ENCODE measurements at places on chromosomes 6 and 20.

GRCh38 chr20:41230136-41230535 lies 87.4 kb downstream of the ZHX3 start:
- no peak for DNase-seq

GRCh38 chr20:329851-330232 lies 4.5 kb downstream of the SOX12 start:
- no peak for DNase-seq

GRCh38 chr6:137853569-137854213 lies 13.4 kb upstream of the TNFAIP3 start:
- no peak for DNase-seq

- DNase-seq = peak; percentile 20
These were observed 8.2 kb upstream of the STMND1 start for GRCh38 chr6:17093686-17094085.

- no peak for DNase-seq
These were observed 13.6 kb downstream of the BNIP5 start for GRCh38 chr6:36323062-36323461.

- DNase-seq = no peak
These were observed 324.9 kb downstream of the ZFAND3 start for GRCh38 chr6:38144365-38144945.

DNA sequence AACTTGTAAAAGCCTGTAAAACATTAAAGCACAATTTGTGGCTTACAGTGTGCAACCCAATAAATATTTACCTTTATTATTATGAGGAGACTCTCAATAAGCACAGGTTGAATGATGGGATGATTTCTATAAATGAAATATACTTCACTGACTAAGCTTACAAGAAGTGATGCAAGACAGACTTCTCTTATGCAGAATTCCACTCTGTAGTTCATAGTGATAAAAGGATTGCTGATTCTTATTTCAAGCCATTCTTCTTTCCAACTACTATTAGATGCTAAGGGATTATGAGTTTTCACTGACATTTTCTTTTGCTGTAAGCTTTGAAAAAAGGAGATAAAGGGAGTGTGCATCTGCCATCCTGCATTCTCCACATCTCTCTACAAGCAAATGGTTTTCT lies 149.0 kb upstream of the ARG1 start:
- DNase-seq = no peak

- no peak for DNase-seq
These were observed 214.4 kb downstream of the ERMARD start for GRCh38 chr6:169965657-169966311.

DNA sequence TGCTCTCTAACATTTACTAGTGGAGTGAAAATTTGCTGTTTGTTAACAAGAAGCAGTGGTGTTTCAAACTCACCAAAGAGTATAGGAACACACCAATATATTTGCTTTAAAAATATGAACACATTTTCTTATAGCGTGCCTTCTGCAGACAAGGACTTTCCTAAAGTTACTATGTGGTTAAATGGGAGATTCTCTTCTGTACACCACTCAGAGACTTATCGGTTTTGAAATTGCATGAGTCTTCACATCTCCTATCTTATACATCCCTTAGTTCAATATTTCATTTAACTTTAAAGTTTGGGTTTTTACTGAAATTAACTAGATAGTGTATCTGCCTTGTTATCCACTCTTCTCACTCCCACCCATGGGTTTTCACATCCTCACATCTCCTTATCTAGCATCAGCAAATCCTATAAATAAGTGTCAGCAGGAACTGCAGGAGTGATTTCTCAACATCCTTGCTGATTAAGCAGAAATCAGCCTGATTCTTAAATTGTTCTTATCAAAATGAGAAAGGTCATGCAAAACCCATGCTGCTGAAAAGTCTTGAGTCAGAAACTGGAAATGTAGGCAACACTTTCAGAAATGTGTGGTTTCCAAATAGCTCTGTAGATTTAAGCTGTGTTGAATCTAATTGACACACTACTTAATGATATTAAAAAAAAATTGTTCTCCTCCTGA lies 1075.6 kb upstream of the GJE1 start:
- no peak for DNase-seq

DNA sequence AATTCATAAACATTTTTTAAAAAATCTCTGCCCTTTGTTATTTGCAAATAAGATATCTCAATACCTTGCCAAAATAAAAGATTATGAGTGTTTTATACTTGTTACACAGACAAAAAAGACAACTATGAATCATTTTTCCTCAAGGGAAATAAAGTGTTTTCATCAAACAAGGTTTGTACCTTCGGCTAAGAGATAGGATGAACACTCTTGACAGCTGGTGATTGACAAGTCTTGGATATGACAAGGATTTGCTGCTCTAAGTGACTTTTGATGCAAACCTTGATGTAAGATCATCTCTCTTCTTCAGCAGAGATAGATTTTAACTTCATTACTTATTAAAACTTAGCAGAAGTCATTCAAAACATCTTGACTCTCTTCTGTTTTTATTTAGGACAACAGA lies 514.3 kb upstream of the IRAK1BP1 start:
- DNase-seq = no peak

- no peak for DNase-seq
These were observed 78.2 kb upstream of the PTPRK start for GRCh38 chr6:128598571-128598970.

GRCh38 chr6:76790045-76790796 lies 673.1 kb downstream of the HTR1B start:
- no peak for DNase-seq

DNA sequence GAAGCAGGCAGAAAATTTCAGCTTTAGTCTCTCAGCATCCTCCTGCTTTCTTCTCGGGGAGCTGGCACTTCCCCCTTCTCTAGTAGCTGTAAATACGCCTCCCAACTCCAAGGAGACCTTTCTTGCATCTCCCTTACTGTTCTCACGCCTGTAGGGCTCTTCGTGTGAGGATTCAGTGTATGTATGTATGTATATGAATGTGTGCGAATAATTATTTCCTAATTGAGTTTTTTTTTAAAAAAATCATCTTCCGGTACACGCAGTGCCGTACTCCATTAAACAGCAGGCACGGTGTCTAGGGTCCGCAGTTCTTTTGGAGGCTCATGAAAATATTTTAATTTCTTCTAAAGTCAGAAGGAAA lies 85.4 kb downstream of the HFE start:
- peak; percentile 35 for DNase-seq

GRCh38 chr6:389622-390021 lies 1.9 kb upstream of the IRF4 start:
- peak; percentile 74 for DNase-seq

DNA sequence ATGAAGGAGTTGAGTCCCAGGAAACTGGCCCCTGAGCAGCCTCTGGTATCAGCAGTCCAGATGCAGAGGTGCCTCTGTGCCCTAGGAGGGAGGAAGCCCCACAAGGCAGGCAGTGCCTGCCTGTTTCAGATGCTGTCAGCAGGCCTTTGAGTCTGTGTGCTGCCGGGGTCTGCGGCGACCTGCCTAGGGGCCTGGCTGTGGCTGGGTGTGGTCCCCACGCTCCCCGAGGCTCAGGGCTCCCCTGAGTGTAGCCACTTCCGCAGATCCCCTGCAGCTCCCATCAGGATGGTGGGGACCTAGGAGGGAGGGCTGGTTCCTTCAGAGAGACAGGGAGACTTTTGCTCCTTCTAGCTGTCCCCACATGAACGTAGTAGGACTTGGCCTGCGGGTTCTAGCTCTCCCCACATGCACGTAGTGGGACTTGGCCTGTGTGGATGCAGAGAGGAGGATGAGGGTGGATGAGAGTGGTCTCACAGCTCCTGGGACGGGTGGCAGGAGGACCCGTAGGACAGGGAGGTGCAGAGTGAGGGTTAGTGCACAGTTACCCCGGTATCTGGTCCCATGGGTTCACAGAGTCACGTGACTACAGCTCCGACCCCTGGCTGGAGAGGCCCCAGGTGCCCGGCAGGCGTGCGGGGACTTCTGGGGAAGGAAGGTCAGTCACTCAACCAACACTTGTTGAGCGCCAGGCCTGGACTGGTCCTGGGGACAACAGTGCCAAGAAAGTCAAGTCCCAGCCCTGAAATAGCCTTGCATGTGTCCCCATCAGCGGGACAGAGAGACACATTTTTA lies 41.0 kb downstream of the CDH4 start:
- no peak for DNase-seq

DNA sequence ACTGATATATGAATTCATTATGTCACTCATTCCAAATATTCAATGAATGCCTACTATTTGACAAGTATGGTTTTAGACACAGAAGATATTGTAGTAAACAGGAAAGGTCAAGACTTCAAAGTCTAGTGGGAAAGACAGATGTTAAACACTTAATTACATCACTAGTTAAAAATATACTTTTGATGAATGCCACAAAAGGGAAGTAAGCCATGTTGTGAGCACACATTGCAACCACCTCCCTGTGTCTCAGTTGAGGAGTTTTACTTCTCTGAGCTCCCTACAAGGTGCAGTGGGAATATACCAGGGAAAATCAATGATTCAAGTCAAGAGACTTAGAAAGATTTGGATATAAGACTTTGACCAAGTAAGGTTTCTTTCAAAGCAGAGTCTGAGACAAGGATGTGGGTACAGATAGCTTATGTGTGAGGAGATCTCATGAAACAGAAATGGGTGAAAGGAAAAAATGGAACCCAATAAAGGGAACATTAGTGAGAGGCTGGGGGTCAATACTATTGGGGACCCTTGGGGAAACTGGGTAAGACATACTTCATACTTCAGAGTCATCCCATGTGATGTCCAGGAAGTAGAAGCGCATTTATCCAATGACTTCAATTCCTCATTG lies 503.7 kb downstream of the KIF16B start:
- no peak for DNase-seq

- DNase-seq = no peak
These were observed 1.3 kb upstream of the PLCG1 start for GRCh38 chr20:41135888-41136679.

- no peak for DNase-seq
These were observed 5.9 kb upstream of the BCAS1 start for GRCh38 chr20:54076259-54076658.

DNA sequence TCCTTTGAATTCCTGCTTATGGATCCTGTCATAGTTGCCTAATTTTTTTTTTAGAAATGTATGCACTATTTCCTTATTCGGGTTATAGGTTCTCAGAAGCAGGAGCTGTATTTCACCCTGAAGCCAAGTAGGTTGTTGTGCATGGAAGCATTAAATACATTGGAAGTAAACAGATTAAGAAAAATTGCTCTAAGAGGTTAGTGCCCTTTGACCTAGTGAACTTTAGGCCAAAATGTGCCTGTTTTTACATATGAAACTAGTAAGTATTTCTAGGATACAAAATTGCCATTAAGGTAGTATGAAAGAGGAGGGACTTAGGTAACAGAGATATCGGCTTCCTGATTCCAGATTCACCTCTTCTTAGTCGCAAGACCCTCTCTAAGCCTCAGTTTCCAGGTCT lies 377.9 kb downstream of the SYNE1 start:
- DNase-seq = no peak

DNA sequence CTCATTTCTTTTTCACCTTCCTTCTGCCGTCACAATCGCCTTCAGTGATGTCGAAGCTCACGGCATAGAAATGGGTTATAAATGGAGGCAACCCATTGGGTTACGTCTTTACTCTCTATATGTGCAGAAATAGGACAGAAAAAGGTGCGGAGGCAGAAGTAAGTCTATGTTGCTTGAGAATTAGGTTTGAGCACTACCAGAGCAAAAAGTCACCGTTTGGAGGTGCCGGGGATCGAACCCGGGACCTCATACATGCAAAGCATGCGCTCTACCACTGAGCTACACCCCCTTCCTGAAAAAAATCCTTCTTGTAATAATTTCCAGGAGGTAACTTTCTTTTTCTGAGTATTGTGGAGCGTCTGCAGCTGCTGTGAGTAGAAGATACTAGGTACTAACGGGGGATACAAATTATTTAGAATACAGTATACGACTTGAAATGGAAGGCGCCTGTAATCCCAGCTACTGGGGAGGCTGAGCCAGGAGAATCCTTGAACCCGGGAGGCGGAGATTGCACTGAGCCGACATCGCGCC lies 134.2 kb downstream of the TRIM27 start:
- peak; percentile 42 for DNase-seq

DNA sequence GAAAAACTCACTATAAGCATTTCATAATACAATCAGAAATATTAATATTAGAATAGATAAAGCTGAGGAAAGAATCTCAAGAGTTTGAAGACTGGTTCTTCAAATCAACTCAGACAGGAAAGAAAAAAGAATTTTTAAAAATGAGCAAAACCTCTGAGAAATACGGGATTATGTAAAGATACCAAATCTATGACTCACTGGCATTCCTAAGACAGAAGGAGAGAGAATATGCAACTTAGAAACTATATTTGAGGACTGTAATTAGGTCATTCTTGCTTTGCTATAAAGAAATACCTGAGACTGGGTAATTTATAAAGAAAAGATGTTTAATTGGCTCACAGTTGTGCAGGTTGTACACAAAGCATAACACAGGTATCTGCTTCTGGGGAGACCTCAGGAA lies 665.1 kb downstream of the RNF144B start:
- no peak for DNase-seq

DNA sequence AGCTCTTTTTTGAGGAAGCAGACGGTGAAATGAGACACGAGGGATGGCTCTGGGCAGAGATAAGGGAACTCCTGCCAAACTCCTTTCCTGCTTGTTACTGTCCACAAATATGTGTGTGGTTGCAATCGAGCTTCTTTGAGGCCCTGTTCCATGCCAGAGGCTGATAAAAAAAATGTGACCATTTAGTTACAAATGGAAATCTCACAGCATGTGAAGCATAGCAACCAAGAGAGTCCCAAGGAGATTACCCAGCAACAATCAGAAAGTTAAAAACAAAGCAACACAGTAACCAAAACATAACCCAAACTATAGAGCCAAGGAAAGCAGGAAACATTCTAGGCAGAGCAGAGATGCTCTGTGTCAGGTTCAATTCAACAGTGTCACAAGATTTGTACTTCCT lies 35.4 kb upstream of the HMGN3 start:
- DNase-seq = no peak

DNA sequence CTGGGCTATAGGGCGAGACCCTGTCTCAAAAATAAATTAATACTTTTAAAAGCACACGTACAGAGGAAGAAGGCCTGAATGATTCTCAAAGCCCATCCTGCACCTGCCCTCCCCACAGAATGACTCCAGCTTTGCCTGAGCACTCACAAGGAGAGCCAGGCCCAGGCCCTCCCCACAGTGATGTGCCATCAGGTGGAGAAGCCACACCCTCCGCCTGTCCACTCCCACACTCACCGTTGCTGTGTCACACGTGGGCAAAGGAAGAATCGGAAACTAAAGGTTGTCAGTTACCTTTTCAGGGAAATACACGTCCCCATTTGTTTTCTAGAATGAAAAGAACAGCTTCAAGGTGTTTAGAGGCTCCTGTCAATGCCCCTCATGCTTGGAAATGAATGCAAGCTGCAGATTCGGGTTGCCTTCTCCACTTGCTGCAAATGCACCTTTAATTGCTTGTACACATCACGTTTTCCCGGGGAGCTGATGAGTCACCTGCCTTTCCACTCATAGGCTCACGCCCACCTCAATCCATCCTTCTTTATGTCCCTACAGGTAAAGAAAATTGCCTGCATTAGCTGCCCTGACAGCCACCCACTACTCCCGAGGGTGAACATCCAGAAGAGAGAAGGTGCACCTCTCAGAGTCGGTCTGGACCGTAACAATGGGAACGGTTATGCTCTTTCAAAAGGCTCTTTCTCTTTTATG lies 45.5 kb upstream of the AFDN start:
- no peak for DNase-seq

GRCh38 chr6:32459781-32460424 lies 20.2 kb downstream of the HLA-DRA start:
- DNase-seq = peak; percentile 11

GRCh38 chr6:392441-393390 lies 1.2 kb downstream of the IRF4 start:
- DNase-seq = peak; percentile 49

GRCh38 chr6:135096403-135097130 lies 41.9 kb upstream of the HBS1L start:
- DNase-seq = no peak

- no peak for DNase-seq
These were observed 86.0 kb upstream of the SLC22A16 start for GRCh38 chr6:110562316-110562915.
